ENCODE measurements at places on chromosomes 4 and X.
A peak's percentile ranks its signal among the peaks of the same experiment; 100 is the strongest.

GRCh38 chrX:69034451-69034850 lies 130.8 kb downstream of the PJA1 start:
- DNase-seq: no peak

DNA sequence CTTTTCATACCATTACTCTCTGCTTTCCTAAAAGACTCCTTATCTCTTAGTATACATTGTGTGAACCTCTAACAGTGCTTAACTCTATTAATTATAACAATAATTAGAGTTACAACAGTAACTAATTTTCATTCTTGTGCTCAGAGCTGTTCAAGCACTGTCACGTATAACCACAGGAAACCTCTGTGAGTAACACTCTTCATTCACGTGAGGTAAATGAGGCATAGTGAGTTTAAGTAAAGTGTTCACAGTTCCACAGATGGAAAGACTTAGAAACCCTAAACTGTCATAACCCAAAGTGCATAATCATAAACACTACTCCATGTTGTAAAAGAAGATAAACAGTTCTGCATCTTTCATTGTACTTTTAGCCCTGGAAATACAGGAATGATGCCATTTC lies 222.4 kb downstream of the CCSER1 start:
- DNase-seq: no peak

- DNase-seq: no peak
Observed at GRCh38 chr4:65671372-65671771, 1.1 kb upstream of the EPHA5 start.

DNA sequence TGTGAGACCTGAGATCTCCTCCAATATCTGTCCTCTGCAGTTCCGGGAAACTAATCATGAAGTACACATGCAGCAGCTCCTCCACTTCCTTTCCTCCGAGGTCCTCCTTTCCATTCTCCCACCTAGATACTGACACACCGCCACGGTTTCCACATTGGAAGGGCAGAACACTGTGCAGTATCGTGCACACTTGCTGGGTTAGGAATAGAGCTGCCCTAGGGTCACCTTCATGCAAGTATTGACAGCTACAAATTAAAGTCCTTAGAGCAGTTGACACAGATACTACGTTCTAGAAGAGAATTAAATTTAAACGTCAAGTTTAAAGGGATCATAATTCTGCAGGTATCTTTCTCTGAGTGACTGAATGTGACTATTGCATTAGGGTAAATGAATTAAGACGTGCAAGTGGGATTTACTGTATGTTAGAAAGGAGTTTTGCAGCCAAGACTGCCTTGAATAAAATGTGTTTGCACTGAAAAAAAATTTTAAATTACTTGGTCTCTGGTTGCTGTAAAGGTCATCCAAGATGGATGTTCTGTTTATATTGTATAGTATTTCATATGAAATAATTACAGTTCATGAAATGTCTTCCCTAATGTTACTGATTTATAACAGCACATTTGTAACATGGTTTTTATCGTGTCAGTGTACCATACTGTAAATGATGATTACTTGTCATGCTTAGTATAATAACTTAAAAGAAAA lies 117.7 kb downstream of the STOX2 start:
- DNase-seq: no peak

DNA sequence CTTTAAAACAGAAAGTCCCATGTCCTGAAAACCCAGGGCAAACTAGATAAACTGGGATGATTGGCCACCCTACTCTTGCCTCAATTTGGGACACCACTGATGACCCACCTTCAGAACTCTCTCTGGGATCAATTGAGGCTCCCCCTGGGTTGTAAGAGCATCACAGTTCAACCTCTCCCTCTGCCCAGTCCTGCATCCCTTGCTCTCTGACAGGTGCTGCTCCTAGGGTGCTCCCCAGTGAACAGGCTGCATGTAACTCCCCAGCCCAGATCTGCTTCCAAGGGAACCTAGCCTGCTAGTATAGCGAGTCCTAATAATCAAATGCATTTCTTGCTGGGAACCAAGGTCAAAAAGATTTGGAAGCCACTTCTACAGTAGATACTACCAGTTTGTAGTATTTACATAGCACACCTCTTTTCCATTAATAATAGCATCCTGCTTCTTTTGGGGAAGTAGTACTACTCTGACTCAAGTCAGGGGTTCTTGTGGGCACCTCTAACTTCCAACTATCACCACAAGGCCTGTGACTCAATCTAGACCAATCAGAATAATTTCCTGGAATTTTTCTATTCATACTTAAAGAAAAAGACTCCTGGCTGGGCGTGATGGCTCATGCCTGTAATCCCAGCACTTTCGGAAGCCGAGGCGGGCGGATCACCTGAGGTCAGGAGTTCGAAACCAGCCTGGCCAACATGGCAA lies 42.1 kb upstream of the SPINK2 start:
- DNase-seq: no peak

GRCh38 chrX:45668686-45669443 lies 468.2 kb upstream of the DIPK2B start:
- DNase-seq: peak; percentile 86
